ENCODE measurements at places on chromosomes 5 and 9.

GRCh38 chr5:158992037-158992740 is 107.5 kb downstream of the EBF1 start:
- DNase-seq, result peak; percentile 29

DNA sequence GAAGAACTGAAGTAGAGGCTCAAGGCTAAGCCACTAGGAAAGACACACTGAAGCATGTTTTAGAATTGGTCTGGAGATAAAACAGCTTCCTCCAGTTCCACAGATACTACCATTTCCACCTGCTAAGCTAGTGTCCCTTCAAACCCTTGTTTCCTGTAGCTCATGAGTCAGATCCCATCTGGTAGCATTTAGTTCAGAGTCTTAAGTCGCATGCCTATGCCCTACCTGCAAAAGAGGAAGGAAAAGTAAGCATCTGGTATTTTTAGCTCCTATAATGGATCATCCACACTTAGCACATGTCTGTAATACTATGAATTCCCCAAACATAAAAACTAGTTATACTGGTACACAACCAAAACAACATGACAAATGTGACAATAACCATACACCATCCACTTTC is 92.1 kb downstream of the CDKN2A start:
- DNase-seq, result peak; percentile 13

- no peak for DNase-seq
Observed at GRCh38 chr9:74748966-74749365, 138.8 kb downstream of the TRPM6 start.

DNA sequence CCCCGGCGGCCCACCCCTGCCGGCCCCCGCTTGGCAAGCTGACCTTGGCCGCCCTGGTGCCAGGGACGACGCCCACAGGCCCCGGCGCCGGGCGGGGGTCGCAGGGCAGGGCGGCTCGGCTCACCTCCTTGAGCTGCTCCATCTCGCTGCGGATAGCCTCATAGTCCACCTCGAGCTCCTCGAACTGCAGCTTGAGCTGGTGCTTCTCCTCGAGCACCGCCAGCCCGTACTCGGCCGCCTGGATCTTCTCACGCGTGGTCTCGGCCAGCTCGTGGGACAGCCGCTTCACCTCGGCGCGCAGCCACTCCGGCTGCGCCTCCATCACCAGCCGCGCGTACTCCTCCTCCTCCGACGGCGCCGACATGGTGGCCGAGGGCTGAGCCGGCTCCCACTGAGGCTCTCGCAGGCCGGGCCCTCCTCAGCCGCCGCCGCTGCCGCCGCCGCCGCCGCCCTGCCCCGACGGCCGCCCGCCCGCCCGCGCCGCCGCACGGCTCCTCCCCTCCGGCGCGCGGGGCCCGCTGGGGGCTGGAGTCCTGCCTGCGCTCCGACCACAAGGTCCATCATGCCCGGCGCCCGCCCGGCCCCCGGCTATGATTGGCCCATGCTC is at the start of gene BICD2:
BICD2 (minus strand) TSS at position 453 of the 607 bp plus-strand sequence; CDS start at position 364, 89 bp downstream.
- no peak for DNase-seq

GRCh38 chr5:18394443-18394804 is 760.2 kb downstream of the TAF11L14 start:
- DNase-seq, result no peak

- DNase-seq, result peak; percentile 77
Observed at GRCh38 chr5:142841511-142842265, 71.5 kb downstream of the ARHGAP26 start.

DNA sequence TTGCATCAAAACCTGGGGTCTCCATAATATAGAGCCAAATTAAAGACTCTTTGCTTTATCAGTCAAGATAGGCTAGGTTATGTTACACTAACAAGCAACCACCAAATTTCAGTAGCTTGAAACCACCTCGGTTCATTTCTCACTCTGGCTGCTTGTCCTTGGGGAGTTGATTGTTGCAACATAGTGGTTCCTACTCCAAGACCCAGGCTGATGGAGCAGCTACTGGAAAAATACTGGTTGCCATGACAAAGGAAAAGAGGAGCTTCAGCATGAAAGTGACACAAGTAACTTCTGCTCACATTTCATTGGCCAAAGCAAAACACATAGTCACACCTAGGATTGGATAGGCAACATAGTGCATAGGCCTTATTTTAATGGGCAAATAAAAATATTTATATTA is 18.5 kb upstream of the RCL1 start:
- DNase-seq, result peak; percentile 53
